Activated CD8-positive, alpha-beta memory T cell treated with anti-CD3 and anti-CD28 coated beads for 4 hours (primary cell): ENCODE measurements at places on chromosomes 7 and 10.

GRCh38 chr7:157429680-157430224 lies 92.9 kb downstream of the DNAJB6 start:
- DNase-seq = no peak

- DNase-seq = no peak
Measured at GRCh38 chr10:28276384-28276783, 26.5 kb downstream of the MPP7 start.

DNA sequence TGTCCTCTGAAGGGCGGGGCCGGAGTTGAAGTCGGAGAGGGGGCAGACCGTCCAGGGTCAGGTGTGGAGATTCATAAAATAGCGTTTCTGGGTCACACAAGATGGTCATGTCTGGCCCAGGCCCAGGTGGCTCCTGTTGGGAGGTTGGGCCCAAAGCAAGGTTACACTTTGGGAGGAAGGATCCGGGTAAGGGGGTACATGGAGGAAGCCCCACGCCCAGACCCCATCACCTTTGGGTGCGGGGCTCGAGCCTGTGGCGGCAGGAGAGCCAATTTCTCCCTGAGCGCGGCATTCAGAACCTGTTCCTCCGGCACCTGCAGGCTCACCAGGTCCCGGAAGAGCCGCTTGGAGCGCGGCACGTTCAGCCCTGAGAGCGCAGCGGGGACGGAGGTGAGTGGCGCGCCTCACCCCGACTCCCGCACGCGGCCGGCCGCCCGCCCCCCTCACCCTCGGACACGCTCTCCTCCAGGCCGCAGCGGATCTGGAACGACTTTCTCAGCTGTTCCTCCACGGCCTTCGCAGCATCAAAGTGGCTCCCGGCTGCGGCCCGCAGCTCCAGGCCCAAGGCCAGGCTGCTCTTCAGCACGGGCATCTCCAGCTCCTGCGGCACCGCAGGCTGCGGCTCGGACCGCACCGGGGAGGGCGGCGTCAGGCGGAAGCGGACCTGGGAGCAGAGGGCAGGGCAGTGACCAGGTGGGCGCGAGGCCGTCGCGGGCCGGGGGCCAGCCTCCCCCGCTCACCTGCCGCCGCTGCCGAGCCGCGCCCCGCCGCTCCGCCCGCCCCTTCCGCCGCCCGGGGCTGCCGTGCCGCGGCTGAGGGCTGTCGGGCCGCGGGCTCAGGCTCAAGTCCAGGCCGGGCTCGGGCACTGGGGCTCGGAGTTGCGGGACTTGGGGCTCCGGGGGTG lies 644 bp downstream of the PPP1R35 start:
- no peak for DNase-seq

- DNase-seq = no peak
Measured at GRCh38 chr10:83023662-83024061, 1115.6 kb upstream of the GHITM start.

DNA sequence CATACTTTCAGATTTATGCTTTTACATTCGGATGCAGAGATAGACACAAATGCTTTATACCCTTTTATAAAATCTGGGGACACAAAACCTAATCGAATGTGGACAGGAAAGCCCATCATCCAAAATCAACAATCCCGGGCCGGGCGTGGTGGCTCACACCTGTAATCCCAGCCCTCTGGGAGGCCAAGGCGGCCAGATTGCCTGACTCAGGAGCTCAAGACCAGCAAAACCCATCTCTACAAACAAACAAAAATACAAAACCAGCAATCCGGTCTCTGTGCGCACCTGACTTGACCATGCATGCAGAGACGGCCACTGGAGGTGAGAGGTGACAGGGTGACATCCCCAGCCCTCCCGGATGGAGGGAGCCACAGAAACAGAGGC lies 13.5 kb downstream of the COBL start:
- no peak for DNase-seq

- no peak for DNase-seq
Measured at GRCh38 chr10:49023752-49024151, 84.1 kb upstream of the LRRC18 start.

GRCh38 chr10:104516986-104517385 lies 124.1 kb upstream of the SORCS3 start:
- DNase-seq = no peak

DNA sequence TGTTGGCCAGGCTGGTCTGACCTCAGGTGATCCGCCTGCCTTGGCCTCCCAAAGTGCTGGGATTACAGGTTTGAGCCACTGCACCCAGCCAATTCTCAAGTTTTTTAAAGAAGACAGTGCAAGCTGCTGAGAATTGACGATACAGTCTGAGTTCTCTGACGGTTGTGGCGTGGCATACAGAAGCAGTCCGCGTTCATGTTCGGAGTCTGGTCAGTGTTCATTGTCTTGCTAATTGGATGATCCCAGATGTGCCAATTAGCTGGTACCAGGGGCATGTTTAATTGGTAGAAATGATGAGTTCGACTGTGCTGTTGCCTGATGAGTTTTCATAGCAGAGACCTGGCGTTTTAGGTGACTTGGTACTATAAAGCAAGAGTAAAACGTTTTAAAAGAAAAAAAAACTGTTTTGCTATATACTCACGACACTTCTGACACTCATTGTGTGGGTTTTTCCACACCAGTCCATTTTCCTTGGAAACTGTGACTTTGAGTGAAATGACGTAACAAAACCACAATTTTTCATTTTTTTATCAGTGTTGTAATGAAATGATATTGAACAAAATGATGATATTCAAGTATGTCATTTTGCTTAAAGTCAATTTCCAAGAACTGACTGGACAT lies 32.3 kb downstream of the CAMK1D start:
- no peak for DNase-seq

DNA sequence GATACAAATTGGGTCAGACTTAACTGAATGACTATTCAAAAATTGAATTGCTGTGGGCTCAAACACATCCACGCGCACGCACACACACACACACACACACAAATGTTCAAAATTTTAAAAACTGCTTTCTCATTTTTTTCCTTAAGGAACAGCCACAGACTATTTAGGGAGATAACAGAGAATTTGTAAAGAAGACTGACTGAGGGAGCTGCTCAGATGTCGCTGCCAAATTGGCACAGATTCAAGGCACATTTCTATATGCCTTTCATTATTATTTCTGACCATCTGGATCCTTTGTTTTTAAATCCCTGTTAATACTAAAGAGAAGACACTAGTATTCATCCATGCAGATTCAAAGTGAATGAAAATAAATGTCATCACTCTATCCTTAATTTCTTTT lies 154.8 kb downstream of the DGKB start:
- DNase-seq = no peak

- no peak for DNase-seq
Measured at GRCh38 chr7:30968294-30968693, 4.5 kb downstream of the GHRHR start.

DNA sequence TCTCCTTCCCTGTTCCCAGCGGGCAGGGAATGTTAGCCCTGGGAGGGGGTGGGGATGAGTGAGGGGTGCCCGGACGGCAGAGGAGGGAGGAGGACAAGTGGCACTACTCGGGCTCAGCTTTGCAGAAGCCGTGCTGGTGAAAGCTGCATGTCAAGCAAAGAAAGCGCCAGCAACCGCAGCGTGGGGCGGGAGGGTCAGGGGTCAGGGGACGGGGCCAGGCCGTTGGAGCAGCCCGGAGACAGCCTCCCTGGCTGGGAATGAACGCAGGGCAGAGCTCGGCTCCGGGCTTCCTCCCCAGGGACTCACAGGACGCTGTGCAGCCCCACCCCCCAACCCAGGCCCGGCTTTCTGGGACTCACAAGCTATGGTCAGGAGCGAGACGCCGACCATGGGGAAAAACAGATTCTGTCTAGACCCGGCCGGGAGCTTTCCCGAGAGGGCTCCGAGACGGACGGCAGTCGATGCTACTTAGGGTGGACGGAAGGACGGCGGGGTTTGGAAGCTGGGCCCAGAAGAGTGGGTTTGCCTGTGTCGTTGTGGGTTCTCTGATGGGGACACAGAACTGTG lies 113.4 kb downstream of the VIPR2 start:
- no peak for DNase-seq

DNA sequence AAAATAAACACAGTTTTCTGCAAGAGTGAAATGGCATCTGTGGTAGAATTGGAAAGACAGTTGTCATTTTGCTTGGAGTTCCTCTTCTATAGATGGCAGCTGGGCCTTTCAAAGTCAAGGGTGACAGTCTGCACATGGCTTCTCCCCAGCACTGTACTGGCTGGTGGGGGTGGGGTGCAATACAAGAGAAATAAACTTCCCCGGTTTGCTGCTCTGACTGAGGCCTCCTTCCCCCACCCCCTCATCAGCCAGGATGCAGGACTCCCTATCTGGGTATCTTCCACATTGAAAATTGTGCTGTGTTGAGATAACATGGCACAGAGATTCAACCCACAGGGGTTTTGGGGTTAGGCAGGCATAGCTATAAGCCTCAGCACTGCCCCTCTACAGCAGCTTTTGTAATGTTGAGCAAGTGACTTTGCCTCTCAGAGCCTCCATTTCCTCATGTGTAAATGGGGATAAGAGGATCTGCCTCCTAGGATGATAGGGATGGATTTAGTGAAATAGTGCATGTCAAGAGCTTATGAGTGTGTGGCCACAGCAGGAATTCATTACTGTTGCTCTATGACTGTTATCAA lies 85.8 kb upstream of the WDR11 start:
- DNase-seq = no peak
